ENCODE measurements at places on chromosomes 7 and 10.

GRCh38 chr10:44416021-44416771 is 31.3 kb upstream of the CXCL12 start:
- peak; percentile 44 for DNase-seq

DNA sequence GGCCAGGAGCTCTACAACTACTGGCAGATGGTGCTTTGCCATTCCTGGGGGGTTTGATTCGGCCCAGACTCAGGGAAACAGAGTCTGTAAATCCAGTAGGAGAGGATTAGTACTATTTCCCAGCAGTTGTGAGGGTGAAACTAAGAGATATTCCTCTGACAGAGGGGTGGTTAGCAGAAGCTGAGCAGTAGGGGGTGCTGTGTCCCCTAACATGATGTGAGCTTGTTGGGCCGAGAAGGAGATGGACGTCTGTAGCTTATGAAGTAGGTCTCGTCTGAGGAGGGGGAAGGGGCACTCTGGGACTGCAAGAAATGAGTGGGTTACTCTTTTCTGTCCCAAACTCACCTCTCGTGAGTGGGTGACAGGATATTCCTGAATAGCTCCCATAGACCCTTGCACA is 179.2 kb upstream of the MBL2 start:
- peak; percentile 52 for DNase-seq

GRCh38 chr10:126052171-126052570 is 155.8 kb downstream of the FANK1 start:
- DNase-seq, result no peak

GRCh38 chr7:139752604-139753003 is 25.2 kb downstream of the HIPK2 start:
- no peak for DNase-seq

DNA sequence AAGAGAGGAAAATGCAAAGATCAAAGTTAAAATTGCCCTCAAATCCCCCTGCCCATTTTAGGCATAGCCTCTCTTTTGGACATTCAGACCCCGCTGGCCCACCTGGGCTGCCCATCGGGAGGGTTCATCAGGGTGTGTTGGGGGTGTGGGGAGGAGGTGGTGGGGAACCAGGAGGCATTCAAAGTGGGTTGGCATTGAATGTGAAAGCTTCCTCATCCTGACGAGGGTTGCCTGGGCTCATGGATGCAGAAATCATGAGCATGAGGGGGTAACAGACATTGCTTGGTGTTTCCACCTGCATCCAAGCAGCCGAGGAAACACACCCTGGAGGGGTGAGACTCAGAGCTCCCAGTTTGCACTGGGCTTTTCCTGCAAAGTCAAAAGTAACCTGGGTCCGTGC is 20.6 kb downstream of the BTBD16 start:
- DNase-seq, result no peak

GRCh38 chr10:9219860-9220259 is 1165.4 kb downstream of the GATA3 start:
- DNase-seq, result no peak

Measured in eye (tissue), 1 donor.